BJ (cell line): ENCODE measurements at places on chromosomes 11 and 22.
A peak's percentile ranks its signal among the peaks of the same experiment; 100 is the strongest.

DNA sequence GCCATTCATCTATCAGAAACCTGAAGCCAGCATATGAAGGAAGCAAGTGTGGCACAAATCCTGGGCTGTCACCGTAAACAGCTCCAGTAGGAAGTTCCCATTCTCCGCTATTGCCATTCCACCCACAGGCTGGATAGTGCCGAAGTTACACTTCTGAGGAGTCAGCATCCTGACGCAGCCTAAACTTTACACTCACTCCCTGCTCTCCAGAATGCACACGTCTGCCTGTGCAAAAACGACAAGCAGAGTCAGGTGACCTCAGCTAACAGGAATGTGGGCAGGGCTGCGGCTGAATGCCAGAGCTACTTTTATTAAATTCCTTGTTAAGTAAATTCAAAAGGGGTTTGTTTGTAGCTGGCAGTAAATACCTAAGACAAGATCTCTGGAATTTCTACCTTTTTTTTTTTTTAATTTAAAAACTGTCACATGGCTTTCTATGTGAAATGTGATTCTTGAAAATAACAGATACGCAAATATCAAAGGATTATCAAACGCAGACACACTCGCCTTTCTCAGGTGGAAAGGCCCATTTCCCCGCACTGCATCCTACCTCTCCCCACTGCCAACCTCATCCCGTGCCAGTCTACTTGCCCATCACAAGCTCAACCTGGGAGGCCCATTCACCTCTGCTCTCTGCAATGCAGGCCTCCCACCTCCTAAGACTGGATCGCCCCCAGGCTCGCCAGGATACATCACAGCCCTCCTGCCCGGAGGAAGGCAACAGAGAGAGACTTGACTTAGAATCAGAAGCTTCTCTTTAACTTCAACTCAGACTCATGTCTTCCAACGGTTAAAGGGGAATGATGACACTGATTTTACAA, 33.5 kb downstream of the NFRKB start:
- DNase-seq: peak; percentile 96

DNA sequence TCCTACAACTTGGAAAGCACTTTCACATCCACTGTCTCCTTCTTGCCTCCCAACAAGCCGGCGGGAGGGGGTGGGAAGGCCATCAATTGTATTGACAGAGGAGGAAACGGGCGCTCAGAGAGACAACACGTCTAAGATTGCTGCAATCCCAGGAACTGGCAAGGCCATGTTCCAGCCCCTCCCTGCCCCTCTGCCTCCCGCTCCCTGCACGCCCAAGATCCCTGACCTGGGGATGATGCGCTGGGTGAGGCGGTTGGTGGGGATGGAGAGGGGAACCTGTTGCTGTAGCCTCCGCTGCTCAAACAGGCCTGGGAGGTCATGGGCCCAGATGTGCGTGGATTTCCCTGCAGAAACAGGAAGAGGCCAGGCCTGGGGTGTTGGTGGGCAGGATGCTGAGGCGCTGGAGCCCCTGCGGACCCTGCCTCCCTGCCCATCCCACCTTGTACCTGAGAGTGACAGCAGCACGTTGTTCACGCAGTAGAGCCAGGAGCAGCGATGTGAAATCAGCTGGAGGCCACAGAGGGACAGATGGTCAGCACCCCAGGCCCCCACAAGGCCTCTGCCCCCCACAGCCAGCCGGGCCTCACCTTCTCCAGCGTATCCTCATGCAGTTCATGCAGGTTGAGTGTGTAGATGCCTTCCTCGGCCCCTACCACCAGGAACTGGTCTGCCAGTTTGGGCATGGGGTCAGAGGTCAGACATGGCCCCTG, 6.8 kb downstream of the MAP4K2 start:
- no peak for DNase-seq

GRCh38 chr11:126920833-126921232, 79.7 kb downstream of the KIRREL3 start:
- no peak for DNase-seq

DNA sequence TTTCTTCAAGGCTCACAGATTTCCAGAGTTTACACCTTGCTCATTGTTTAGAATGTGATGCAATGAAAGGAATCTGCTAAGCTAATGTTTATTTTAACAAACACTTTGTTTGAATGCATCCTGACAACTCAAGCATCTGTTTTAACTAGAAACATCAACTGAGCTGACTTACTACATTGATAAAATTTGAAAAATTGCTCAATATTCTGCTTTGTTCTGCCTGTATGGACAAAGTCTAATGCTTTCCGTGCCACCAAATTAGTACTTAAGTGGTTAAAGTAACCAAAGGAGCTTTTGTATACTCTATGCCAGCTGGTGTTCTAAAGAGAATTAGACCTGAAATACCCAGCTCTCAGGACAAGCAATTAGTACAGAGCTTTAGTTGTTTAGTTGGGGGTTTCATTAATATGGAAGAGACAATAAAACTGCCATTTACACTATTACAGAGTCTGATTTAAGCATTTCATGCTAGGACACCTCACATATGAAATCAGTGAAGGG, 105.2 kb downstream of the MAML2 start:
- no peak for DNase-seq

DNA sequence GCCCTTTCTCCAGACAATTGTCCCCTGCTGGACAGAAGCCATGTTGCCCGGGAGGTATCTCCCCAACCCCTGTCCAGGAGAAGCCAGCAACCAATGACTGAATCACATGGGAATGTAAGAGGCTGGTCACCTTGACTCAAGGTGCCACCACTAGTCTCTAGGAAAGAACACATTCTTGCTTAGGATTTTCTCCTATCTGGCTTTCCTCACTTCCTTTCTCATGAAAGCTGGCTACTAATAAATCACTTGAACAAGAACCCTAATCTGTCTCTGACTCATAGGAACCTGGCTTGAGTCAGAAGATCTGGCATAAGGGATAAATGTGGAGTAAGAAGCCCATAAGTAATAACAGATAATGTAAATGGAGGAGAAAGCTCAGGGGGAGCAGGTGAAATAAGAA, 101.4 kb upstream of the C11orf87 start:
- no peak for DNase-seq

DNA sequence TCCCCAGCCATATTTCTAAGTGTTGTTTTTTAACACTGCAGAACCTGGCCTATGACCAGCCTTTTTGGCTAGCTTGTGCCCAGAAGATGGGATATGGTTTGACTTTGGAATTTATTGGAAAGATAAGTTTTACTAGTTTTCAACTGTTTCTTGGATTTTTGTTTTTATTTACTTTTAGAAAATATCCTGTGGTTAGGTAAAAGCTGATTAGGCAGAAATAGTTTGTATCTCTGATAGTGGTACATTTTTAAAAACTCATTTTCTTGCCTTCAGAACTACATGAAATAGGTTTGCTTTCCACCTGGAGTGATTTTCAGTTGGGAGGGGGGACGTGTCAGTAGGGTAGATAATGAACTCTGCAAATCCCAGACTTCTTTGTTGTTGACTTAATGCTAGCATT, 91.3 kb upstream of the RASSF10 start:
- DNase-seq: no peak

DNA sequence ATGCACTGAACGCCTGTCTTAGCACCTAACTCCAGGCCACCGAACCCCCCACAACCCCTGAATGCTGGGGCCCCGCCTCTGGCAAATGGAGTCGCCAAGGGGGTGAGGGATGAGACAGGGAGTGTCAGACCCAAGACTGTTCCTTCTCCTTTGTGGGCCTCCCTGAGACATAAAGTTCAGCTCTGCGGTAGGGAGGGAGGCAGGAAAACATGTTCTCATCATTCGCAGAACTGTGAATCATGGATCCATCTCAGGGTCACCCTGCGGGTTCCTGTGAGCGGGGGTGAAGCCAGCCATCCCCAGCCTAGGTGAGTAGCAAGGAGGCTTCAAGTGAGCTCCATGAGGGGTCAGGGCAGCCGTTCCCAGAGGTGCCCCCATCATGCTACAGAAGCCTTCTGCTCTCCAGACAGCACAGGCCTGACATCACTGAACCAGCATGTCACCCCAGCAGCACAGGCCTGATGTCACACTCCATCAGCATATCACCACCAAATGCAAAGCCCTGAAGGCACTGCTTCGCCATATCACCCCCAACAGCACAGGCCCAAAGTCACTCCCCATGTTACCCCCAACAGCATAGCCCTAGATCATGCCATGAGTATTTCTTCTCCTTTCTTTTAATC, 27.2 kb downstream of the TMPRSS6 start:
- DNase-seq: no peak

DNA sequence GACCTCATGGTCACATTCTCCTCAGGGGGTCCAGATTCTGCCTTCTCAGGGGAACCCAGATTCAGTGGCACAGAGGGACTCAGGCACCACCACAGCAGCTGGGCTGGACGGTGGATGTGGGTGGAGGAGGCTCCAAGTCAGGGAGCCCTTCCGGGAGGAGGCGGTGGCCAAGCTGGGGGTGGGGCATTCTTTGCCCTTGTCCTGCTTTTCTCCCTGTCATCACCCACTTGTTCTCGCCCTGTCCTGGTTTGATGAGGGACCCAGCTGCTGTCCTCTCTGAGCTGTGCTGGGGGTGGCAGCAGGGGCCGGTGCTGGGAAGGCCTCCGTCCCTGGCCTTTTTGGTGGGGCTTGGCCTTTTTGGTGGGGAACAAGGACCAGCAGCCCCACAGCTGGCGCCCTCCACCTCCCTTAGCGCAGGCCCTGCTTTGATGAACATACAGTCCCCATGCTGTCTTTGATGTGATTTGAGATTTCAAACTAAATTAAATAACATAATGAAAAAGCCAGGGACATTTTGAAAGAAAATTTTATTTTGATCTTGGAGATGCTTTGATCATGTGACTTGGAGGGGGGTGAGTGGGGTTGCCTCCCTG, 1168.2 kb downstream of the BRD1 start:
- DNase-seq: no peak
